ENCODE measurements at places on chromosomes 5 and 9.

DNA sequence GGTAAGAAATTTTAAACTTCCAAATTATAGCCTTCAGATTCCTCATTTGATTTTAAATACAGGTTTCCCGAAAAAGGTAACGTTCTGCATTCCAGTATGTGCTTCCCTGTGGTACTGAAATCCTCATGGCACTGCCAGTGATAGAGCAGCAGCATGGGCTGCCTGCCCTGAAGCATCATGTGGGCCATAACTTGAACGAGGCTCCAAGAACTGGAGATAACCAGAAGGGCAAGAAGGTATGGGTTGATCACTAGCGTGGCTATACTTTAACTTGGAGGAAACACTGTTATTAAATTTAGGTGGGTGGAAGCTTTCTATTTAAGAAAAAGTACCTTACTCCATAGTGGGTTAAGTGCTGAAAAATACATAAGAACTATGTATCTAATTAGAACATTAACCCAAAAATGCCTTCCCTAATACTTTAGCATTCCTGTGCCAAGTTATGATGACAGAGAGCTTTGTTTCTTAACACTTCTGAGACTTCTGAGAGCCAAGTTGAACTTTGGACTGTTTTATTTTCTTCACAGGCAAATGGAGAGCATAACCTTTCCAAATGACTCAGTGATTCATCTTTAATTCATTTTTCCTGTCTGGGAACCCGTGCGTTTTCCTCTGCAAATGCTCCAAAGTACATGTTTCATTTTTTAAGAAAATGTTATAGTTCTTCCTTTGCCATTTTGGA is 191.5 kb upstream of the GNA14 start:
- no peak overlapping the region for H3K4me3 ChIP-seq
- H3K36me3 ChIP-seq, result no peaks in the 10 kb centered on the region
- H3K4me1 ChIP-seq, result peaks cover 20% of the 10 kb centered on the region
- peak overlapping the region; percentile 81 for H3K27ac ChIP-seq

DNA sequence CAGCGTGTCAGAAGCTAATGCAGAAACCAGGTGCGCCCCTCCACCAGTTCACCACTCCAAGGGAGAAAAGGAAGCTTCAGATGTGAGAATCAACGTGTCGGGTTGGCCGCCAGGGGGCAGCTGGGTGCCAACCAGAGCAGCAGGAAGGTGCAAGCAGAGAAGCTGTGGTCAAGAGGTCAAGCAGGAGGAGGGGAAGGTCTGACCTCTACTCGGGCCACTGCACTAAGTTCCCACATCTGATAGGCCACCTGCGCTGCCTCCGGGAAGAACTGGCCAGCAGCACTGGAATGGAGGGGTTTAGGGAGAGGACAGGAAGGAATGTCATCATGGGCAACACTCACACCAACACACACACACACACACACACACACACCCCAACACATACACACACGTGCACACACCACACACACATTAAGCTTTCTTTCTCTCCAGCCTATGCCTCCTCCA is 31.4 kb downstream of the ANXA6 start:
- H3K4me1 ChIP-seq, result peaks cover 21% of the 10 kb centered on the region
- no peaks in the 10 kb centered on the region for H3K27me3 ChIP-seq
- no peak overlapping the region for H3K4me3 ChIP-seq
- H3K27ac ChIP-seq, result no peak overlapping the region
- peak; percentile 40 for DNase-seq

DNA sequence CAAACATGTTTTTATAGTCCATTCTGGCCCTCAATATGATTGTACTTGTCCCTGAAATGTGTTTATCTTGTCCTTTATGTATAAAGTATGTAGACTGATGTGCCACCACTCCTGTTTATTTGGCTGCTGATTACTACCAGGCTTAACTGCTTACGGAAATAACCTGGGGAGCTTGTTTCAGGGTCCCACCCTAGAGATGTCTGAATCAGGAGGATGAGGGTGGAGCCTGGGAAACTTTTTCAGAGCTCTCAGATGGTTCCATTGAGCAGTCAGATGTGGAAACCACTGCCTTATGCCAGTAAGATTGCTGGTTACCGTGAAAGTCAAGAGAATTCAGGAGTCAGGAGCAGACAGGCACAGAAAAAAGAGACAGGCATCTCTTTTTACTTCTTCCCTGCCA is 19.2 kb downstream of the SLC23A1 start:
- H3K27me3 ChIP-seq, result no peaks in the 10 kb centered on the region
- DNase-seq, result no peak
- H3K27ac ChIP-seq, result no peak overlapping the region
- no peak overlapping the region for H3K4me3 ChIP-seq
- H3K4me1 ChIP-seq, result no peaks in the 10 kb centered on the region

GRCh38 chr5:134944630-134945029 is 23.1 kb upstream of the CATSPER3 start:
- no peaks in the 10 kb centered on the region for H3K4me1 ChIP-seq
- H3K4me3 ChIP-seq, result no peak overlapping the region
- no peaks in the 10 kb centered on the region for H3K27me3 ChIP-seq
- H3K36me3 ChIP-seq, result peaks cover 2% of the 10 kb centered on the region
- no peak overlapping the region for H3K27ac ChIP-seq

GRCh38 chr5:55096861-55097260 is 5.6 kb upstream of the GZMA start:
- no peak for DNase-seq
- H3K4me1 ChIP-seq, result no peaks in the 10 kb centered on the region
- H3K27me3 ChIP-seq, result no peaks in the 10 kb centered on the region
- H3K36me3 ChIP-seq, result no peaks in the 10 kb centered on the region
- H3K4me3 ChIP-seq, result no peak overlapping the region

GRCh38 chr9:27888661-27889295 is 315.5 kb upstream of the C9orf72 start:
- H3K36me3 ChIP-seq, result no peaks in the 10 kb centered on the region
- no peaks in the 10 kb centered on the region for H3K27me3 ChIP-seq
- no peak overlapping the region for H3K4me3 ChIP-seq
- H3K27ac ChIP-seq, result no peak overlapping the region

DNA sequence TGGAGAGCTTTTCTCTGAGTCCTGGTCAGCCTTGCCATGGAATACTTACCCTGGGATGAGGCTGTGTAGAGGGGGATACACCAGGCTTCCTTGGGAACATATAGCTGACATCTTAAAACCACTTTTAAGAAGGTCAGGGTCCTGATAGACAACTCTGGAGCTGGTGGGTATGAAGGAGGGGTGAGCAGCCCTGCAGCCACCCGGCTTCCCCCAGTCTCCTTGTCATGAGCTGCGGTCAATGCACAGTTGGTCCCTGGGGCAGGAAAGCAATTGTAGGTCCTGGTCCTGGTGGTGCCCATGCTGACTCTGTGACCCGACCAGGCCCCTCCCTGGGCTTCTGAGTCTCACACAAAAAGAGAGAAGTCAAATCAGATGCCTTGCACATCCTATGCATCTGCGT is 63.6 kb downstream of the MRPL36 start:
- no peaks in the 10 kb centered on the region for H3K36me3 ChIP-seq
- no peaks in the 10 kb centered on the region for H3K27me3 ChIP-seq
- no peak for DNase-seq

GRCh38 chr5:112923988-112924387 is 2.0 kb upstream of the REEP5 start:
- no peak overlapping the region for H3K4me3 ChIP-seq
- H3K36me3 ChIP-seq, result peaks cover 8% of the 10 kb centered on the region
- no peaks in the 10 kb centered on the region for H3K4me1 ChIP-seq
- no peak overlapping the region for H3K27ac ChIP-seq
- DNase-seq, result no peak

GRCh38 chr9:98702835-98703380 is 5.8 kb downstream of the GABBR2 start:
- H3K27me3 ChIP-seq, result peaks cover 27% of the 10 kb centered on the region
- no peak for DNase-seq
- H3K27ac ChIP-seq, result no peak overlapping the region
- H3K36me3 ChIP-seq, result no peaks in the 10 kb centered on the region

GRCh38 chr9:137750007-137750406 is 127.6 kb upstream of the CACNA1B start:
- no peaks in the 10 kb centered on the region for H3K27me3 ChIP-seq
- peaks cover 53% of the 10 kb centered on the region for H3K36me3 ChIP-seq
- DNase-seq, result no peak

DNA sequence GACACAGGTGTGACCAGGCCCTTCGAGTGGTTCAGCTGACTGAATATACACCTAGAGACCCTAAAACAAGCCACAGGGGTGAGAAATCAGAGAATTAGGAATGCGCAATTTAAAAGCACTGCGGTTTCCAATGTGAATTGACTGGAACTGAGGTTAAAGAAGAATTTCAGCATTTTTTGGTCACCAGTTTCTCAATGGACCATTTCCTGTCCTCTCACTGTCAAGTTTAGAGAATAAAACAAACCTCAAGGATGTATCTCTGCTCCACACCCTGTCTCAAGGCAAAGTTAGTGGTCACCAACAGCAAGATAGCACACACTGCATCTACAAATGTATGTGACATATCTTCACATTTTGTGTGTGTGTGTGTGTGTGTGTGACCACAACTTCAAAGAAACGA is 143.8 kb upstream of the MAP3K1 start:
- H3K36me3 ChIP-seq, result no peaks in the 10 kb centered on the region
- H3K4me1 ChIP-seq, result peaks cover 29% of the 10 kb centered on the region
- no peak overlapping the region for H3K27ac ChIP-seq
- H3K27me3 ChIP-seq, result no peaks in the 10 kb centered on the region

DNA sequence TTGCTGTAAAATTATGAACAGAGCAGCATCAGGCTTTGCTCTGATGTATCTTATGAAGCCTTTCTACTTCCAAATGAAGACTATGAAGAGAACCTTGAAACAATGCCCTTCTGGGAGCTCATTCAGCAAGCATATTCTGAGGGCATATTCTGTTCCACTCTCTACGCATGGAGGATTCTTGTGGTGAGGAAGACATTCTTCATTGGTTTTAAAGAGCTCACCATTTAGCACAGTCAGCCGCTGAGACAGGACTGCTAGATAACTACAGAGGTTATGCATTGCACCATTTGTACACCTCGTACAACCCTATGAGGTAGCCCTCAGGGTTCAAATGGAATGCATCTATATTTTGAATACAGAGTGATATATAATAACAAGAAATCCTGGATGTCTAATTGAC is 61.0 kb downstream of the INVS start:
- no peaks in the 10 kb centered on the region for H3K36me3 ChIP-seq
- no peak overlapping the region for H3K27ac ChIP-seq
- no peak overlapping the region for H3K4me3 ChIP-seq
- H3K27me3 ChIP-seq, result no peaks in the 10 kb centered on the region
- no peaks in the 10 kb centered on the region for H3K4me1 ChIP-seq

DNA sequence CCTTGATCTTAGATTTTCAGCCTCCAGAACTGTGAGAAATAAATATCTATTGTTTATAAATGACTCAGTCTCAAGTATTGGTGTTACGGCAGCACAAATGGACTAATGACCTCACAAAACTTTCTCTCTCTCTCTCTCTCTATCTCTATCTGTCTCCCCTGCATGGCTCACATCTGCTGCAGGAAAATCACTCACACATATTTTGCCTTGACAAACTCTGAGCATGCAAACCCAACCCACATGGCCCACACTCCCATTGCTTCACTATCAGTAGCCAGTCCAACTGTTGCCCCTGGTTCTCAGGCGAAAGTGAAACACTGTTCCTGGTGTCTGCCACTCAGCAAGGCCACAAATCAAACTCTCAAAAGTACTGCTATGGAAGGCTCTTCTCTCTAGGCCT is 66.4 kb upstream of the PIK3R1 start:
- no peak overlapping the region for H3K4me3 ChIP-seq
- no peaks in the 10 kb centered on the region for H3K4me1 ChIP-seq
- DNase-seq, result peak; percentile 72
- H3K36me3 ChIP-seq, result no peaks in the 10 kb centered on the region
- H3K27ac ChIP-seq, result no peak overlapping the region

Data from large intestine (tissue), 12 donors.